Activated CD4-positive, alpha-beta T cell treated with anti-CD3 and anti-CD28 coated beads, Interleukin-2, amount 50 U/mL, for 4 hours (primary cell): ENCODE measurements at places on chromosomes 3 and 15.
A peak's percentile ranks its signal among the peaks of the same experiment; 100 is the strongest.

GRCh38 chr15:59543721-59544547 lies 67.6 kb upstream of the GCNT3 start:
- DNase-seq: no peak

- no peak for DNase-seq
Observed at GRCh38 chr15:85986741-85987140, 92.9 kb upstream of the AGBL1 start.

- no peak for DNase-seq
Observed at GRCh38 chr15:101349047-101349951, 54.3 kb upstream of the SNRPA1 start.

DNA sequence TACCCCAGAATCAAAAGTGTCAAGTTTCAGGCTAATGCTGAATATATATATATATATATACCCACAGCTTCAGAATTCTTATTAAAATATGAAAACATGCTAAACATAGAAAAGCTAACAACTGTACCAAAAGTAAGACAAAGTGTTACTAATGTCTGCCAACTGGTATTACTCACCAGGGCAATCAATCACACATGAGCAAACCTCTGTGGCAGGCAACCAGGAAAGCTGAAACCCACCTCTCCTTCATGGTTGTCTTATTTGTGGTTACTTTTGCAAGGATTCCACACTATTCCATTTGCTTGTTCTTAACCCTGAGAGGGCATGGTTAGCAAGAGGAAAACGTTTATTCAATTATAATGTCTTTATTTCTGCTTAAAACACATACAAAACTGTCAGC lies 512.3 kb upstream of the MDFIC2 start:
- no peak for DNase-seq

- DNase-seq: no peak
Observed at GRCh38 chr15:39622660-39623516, 42.0 kb downstream of the THBS1 start.

GRCh38 chr15:31263751-31264558 lies 62.7 kb upstream of the KLF13 start:
- peak; percentile 66 for DNase-seq

DNA sequence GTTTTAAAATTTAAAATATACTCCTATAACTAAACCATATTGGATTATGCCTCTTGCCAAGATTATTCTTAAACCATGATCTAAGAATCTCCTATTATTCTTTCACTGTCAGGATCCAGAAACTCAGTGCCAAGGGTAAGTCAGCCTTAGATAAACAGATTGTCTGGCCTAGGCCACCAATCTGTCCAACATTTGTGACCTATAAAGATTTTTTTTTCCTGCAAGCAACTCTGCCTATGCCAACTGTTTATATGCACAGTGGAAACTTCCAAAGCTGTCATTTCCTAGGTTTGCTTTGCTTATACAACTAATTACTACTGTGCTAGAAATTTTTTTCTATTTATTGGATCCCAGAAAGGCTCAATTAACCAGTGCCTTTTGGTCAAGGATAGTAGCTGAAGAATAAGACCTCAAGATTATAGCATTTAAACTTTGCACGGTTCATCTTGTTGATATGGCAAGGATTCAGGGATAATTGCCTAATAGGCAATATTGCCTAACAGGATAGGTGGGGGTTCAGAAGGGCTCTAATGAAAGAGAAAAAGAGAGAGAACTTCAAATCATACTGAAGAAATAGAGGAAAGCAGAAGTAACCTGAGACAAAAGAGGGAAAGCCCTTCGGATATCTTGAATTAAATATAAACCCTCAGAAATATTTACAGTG lies 22.8 kb downstream of the GAP43 start:
- DNase-seq: no peak

DNA sequence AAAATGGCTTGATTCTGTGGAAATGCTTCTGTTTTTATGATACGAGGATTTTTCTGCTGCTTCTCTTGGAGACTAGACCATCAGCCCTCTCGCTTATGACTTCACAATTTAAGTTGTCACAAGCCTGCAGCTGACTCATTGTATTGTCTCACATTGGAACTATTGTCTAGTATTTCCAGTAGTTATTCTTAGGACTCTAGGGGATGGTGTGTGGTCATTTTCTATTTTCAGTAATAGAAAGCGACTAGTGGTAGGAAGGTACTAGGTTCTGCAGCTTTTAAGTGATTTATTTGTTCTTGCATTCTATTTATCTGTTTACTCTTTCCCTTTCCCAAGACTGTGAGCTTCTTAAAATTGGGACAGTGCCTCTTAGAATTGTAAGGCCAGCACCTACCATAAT lies 66.3 kb upstream of the CRTC3 start:
- DNase-seq: no peak

- DNase-seq: no peak
Observed at GRCh38 chr3:177357352-177358090, 160.2 kb upstream of the TBL1XR1 start.

- no peak for DNase-seq
Observed at GRCh38 chr3:24843955-24844354, 349.3 kb upstream of the THRB start.

GRCh38 chr15:98177966-98178592 lies 217.6 kb downstream of the ARRDC4 start:
- no peak for DNase-seq

DNA sequence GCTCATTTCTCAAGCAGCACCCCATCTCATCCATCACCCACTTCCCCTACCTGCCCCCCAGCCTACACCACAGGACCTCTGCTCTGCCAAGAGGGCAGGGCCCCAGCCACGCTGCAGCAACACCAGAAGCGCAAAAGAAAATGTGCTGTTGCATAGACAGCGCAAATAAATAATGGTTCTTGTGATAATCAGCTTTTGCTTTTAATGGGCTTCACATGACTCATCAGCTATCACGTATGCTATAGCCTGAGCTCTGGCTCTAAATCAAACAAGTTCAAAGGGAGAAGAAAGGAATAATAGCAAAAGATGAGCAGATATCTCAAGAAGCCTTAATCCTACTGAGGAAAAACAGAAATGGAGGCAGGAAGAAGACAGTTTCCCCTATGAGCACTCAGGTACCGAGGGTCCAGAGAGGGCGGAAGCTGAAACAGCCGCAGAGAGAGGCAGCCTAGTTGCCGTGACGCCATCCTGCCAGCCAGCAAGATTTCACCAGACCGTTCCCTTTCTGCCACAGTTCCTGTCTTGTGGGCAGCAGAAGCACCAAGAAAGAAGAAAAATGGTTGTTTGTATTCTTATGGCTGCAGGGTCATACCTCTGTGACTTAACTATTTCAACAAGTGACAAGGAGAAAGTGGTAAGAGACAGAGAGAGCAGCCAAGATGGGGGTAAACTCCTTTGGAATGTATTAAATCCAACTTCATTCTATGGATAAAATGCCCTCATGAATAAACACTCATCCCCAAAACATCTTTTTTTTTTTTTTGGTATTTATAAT lies 22.0 kb downstream of the RAB27A start:
- DNase-seq: peak; percentile 45

- DNase-seq: no peak
Observed at GRCh38 chr3:175893566-175893965, 1034.4 kb downstream of the NAALADL2 start.

DNA sequence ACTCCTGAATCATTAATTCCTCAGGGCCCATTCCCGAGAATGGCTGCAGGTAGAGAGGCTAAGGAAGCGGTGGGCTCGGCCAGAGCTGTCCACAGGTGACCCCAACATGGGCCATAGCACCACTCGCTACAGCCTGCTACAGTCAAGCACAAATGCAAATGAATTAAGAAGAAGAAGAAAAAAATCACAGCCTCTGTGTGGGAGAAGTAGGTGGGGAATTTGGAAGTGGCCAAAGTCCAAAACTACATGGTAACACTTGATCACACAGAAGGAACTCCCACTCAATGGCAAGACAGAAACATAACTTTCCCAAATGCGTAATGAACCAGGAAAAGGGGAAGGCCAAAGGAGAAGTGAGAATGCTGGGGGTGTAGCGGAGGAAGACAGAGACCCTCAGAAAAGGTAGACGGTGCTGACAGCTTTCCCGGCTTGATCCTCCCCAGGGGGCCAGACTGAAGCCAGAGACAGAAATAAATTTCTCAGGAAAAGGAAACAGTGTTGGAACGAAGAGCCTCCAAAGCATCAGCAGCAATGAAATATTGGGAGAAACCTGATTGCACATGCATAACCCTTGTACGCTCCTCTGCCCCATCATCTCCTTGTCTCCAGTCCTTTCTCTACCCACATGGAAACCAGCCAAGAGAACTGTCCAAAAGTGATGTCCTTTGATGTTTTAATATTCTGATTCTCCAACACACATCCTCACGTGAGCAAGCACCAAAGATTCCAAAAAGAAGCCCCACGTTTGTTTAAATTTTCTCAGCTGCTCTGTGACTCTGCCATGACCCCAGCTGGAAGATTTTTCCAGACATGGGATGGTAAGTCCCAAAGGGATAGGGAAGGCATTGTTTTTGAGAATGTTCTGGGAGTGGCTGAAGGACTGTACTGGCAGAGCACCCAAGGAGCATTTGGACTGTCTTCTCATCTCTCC lies 107.6 kb downstream of the OXNAD1 start:
- no peak for DNase-seq

GRCh38 chr15:64982472-64982871 lies 7.2 kb downstream of the SPG21 start:
- DNase-seq: no peak

DNA sequence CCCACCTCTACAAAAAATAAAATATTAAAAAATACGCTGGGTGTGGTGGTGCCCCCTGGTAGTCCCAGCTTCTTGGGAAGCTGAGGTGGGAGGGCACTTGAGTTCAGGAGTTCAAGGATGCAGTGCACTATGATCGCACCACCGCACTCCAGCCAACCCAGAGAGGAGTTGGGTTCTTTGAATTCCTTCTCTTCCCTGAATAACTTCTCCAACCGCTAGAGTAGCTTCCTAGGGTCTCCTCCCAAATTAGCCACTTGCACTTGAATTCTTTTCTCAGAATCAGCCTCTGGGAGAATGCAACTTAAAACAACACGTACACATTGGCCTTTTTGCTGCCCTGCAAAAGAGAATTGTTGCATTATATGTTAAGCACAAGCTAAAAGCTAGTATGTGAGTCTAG lies 272.5 kb downstream of the ABHD5 start:
- no peak for DNase-seq

GRCh38 chr3:48473617-48473952 lies 27.0 kb downstream of the ATRIP start:
- DNase-seq: no peak

DNA sequence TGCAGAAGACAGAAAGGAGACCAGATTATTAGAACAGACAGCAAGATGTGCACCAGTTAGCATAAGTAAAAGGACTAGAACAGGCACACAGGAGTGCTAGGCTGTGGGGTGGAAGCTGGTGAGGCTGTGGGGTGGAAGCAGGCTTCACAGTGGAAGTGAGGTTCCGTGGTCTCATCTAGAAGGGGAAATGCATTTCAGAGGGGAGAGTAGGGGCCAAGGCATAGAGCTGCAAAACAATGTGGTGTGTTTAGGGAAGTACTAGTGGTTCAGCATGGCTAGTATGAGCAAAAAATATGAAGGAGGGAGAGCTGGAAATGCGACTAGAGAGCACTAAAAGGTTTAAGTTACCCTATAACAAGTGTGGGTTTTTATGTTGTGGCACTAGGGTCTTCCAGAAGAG lies 6.5 kb downstream of the POPDC2 start:
- DNase-seq: no peak

DNA sequence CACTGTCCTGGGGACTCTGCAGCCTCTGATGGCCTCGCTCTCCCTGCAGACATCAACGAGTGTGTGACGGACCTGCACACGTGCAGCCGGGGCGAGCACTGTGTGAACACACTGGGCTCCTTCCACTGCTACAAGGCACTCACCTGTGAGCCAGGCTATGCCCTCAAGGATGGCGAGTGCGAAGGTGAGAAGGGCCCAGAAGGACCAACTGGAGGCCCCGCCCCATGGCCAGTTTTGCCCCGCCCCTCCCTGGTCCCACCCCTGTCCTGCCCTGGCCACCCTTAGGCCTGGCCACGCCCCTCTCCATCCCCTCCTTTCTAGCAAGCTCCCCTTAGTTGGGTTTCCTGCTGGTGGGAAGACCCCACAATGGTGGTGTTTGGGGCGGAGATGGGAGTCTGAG lies 77.5 kb downstream of the FBLN2 start:
- DNase-seq: no peak

- DNase-seq: no peak
Observed at GRCh38 chr3:192408007-192408646, 319.2 kb downstream of the FGF12 start.

DNA sequence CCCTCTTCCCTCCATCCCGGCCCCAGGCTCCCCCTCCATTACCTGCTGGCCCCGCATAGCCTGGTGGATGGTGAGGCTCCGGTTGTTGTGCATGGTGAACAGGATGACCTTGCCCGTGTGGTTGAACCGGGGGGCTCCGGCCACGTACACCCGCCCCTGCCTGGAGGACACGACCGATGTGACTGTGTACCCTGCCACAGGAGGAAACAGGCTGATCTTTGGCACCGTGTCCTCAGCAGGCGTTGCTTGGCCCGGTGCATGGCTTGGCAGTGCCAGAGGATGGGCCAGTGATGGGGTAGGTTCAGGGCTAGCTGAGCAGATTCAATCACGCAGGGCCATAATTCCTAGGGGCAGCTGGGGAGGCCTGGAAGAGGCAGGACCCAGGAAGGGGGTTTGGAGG lies 58.1 kb downstream of the FEM1B start:
- no peak for DNase-seq

DNA sequence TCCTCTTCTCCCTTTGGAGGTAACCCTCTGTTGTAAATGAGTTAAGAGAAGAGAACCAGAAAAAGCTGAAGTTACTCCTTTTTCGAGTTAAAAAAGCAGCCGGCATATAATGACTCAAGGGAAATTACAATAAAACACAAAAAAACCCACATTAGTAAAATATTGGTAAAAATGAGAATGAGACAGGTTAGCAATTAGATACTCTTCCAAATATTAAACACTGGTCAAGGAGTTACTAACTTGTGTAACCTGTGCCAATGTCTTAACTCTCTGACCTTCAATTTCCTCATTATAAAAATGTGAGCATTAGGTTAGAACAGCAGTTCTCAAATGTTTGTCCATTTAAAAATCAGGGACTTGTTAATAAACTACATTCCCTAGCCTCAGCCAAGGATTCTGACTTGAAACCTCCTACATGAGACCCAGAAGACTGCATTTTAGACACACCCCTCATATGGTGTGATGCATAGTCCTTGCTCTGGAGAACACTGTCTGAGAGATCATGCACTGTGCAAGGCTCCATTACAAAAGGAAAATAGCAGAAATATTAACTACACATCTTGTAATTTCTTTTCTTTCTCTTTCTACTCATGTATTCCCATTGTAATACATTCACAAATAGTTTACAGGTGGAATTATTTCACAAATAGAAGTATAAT lies 42.7 kb upstream of the TOP2B start:
- no peak for DNase-seq

DNA sequence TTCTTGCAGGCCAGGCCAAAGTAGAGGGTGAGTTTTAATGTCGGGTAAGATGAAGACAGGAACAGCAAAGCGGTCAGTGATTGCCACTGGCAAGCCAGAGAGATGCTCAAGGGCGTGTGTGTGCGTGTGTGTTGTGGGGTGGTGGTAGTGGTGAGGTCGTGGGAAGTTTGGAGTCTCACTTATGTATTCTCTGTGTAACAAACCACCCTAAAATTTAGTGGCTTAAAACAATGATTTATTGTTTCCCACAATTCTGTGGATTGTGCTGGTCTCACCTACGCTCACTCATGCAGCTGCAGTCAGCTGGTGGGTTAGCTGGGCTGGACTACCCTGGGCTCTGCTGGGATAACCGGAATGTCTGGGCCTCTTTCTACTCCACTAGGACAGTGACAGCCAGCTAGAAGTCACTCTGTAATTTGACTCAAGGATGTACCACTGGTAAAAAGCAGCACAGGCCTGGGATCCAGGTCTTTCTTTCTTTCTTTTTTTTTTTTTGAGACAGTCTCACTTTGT lies 50.9 kb upstream of the BHLHE40 start:
- DNase-seq: no peak
